Upper lobe of right lung (tissue), 1 donor: ENCODE measurements at places on chromosomes 2 and 18. TPM values are rescaled to one million over a fixed set of nuclear protein-coding genes. Genes with fewer than 3 reads are reported as not detected.

DNA sequence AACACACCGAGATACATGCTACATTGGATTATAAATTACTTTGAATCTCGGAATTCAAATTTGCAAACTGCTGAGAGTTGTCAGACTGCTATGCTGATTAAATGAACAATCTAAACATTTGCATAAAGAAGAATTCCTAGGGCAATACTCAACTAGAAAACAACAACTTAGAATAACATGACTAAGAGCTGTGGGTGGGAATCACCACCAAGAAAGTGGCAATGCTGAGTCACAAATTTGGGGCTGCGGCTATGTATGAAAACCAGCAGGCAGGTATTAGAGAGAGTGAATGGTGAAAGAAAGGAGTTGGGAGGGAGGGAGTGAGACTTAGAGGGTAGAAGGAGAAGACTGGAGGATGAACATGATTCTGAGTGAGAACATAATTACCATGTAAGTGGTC, 559.5 kb downstream of the PIK3C3 start:
- H3K4me1 ChIP-seq: no peaks in the 10 kb centered on the region
- no peak overlapping the region for H3K4me3 ChIP-seq
- no peaks in the 10 kb centered on the region for H3K36me3 ChIP-seq
- H3K27ac ChIP-seq: no peak overlapping the region
- no peak for DNase-seq
- H3K27me3 ChIP-seq: no peaks in the 10 kb centered on the region

- H3K27ac ChIP-seq: no peak overlapping the region
- H3K4me3 ChIP-seq: no peak overlapping the region
- no peaks in the 10 kb centered on the region for H3K36me3 ChIP-seq
- H3K4me1 ChIP-seq: no peaks in the 10 kb centered on the region
These were observed 32.9 kb downstream of the KCNE4 start for GRCh38 chr2:223084873-223085272.

GRCh38 chr18:63070767-63071502, 248.6 kb downstream of the BCL2 start:
- no peak overlapping the region for H3K27ac ChIP-seq
- peaks cover 5% of the 10 kb centered on the region for H3K4me1 ChIP-seq
- no peaks in the 10 kb centered on the region for H3K27me3 ChIP-seq
- no peaks in the 10 kb centered on the region for H3K36me3 ChIP-seq

DNA sequence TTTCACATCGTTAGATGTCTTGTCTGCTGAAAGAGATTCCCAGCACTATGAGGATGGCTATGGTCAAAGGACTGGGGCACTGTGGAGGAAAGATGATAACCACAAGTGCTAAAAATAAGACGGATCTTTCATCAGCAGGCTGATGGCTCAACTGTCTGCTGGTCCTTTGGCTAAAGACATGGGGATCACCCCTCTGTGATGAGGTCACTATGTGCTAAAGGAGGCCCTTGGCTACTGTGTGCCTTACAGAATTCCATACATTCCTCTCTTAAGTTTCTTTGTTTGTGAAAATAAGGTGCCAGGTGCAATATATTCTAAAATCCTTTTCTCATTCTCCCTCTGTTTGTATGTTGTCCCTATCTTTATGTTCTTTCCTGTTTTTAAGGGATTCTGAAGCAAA, 39.7 kb upstream of the LYPD6 start:
- H3K27me3 ChIP-seq: no peaks in the 10 kb centered on the region
- no peak overlapping the region for H3K4me3 ChIP-seq
- no peaks in the 10 kb centered on the region for H3K4me1 ChIP-seq
- H3K36me3 ChIP-seq: no peaks in the 10 kb centered on the region

- DNase-seq: no peak
- H3K4me3 ChIP-seq: no peak overlapping the region
- no peaks in the 10 kb centered on the region for H3K36me3 ChIP-seq
- H3K27ac ChIP-seq: no peak overlapping the region
These were observed 272.5 kb downstream of the ZNF407 start for GRCh38 chr18:74869904-74870863.

DNA sequence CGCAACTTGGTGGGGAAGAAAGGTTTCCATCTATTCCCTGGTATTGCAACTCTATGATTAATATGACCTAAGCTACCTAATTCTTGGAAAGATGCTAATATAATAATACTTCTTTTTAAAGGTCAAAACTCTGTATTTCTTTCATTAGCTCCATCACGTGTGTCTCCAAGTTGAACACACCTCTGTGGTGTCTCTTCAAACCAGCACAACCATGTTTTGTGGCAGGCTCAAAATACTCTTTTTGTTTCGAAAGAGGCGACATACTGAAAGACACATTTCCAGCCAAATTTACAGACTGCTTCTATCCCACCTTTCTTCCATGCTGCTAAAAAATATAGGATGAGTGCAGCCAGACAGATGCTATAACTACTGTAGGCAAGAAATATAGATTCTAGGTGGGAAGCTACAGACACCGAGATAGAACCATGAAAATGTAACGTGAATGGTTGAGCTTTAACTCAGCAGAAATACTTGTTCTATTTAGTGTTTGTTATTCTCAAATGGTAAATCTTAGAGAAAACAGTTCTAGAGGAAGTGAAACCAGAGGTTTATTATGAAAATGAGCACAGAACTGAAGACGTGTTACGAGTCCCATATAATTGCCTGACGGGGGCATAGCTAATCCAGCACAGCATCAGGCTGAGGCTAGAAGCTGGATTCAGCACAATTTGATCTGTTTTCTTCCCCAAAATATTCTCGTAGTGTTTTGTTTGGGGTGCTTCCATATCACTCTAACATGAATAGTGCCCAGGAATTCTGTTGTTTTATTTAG, 991.5 kb upstream of the FANCL start:
- H3K4me1 ChIP-seq: no peaks in the 10 kb centered on the region
- no peak for DNase-seq
- H3K27me3 ChIP-seq: no peaks in the 10 kb centered on the region
- H3K4me3 ChIP-seq: no peak overlapping the region
- H3K27ac ChIP-seq: no peak overlapping the region

CCDC141 gene
- 25.7 TPM for total RNA-seq

GRCh38 chr18:51236225-51236624, 38.7 kb upstream of the MEX3C start:
- no peak overlapping the region for H3K27ac ChIP-seq
- no peak overlapping the region for H3K4me3 ChIP-seq
- DNase-seq: no peak

VWA3B gene
- total RNA-seq: 0.17 TPM

- DNase-seq: no peak
- H3K36me3 ChIP-seq: no peaks in the 10 kb centered on the region
- H3K4me1 ChIP-seq: peaks cover under 1% of the 10 kb centered on the region
- H3K27me3 ChIP-seq: peaks cover 24% of the 10 kb centered on the region
- H3K4me3 ChIP-seq: no peak overlapping the region
- no peak overlapping the region for H3K27ac ChIP-seq
These were observed 6.1 kb downstream of the TMEM163 start for GRCh38 chr2:134712736-134713135.

LYG2 gene
- total RNA-seq: not detected

DNA sequence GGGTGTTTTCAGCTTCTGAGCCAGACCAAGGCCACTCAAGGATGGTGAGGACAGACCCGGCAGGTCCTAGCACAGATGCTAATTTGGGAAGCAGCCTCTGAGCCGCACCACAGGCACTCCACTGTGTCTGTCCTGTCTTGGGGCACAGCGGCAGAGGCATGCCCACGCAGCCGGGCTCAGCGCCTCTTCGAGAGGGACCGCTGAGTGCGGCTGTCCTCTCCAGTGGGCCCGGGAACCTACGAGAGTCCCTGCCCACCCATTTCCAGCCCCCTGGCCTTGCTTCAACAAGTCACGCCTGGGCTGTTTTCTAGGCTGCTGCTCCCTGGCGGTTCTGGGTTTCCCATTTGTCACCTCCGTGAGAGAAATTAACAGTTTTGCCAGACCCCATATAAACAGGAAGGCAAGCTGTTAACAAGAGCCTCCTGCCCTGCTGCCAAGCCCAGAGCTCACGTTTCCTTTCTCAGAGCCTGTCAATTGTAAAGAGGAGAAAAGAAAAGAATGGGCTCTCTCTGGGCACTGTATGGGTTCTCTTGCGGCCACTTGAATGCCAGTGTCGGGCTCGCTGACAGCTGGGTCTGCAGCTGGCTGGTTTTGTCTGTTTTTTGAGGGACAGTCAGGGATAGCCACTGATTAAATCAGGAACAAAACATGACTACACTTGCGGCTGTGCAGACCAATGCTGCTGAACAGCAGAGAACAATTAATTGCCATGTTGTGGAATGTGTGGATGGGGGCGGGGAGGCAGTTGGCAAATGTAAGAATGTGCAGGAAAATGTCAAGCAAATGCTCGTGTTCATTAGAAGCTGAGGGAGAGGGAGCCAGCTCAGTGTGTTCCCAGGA, 30.6 kb downstream of the TMEM17 start:
- no peaks in the 10 kb centered on the region for H3K27me3 ChIP-seq
- H3K4me3 ChIP-seq: peak overlapping the region; percentile 16
- DNase-seq: no peak
- peak overlapping the region; percentile 15 for H3K27ac ChIP-seq

DNAJC5G gene
- total RNA-seq: not detected

AOX1 gene
- total RNA-seq: 24.3 TPM

GRCh38 chr2:33782395-33783230, 183.5 kb upstream of the FAM98A start:
- no peaks in the 10 kb centered on the region for H3K4me1 ChIP-seq
- no peak overlapping the region for H3K27ac ChIP-seq
- no peaks in the 10 kb centered on the region for H3K36me3 ChIP-seq
- no peaks in the 10 kb centered on the region for H3K27me3 ChIP-seq
- DNase-seq: no peak
- no peak overlapping the region for H3K4me3 ChIP-seq

- no peak for DNase-seq
- H3K4me3 ChIP-seq: no peak overlapping the region
- H3K27ac ChIP-seq: no peak overlapping the region
These were observed 67.0 kb upstream of the OSR1 start for GRCh38 chr2:19425419-19425818.

DNA sequence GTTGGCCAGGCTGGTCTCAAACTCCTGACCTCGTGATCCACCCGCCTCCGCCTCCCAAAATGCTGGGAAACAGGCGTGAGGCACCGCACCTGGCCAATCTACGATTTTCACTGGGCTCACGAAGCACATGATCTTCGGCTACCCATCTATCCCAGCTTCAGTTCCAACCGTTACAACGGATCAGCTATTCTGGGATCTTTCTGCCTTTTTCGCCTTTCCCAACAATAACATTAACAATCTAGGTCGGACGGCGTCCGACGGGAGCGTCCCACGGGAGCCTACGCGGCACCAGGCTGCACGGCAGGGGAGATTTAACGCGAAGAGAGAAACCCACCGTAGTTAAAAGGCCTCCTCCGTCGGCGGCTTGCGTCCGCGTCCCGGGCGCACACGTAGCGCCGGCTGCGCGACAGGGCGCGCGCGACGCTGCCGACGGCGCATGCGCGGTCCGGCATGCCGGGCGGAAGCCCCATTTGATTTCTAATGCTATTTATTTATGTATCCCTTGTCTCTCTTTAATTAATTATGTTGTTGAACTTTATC, at the start of gene MSL3B:
Gene MSL3B, minus strand, starts transcription at position 394 of the 540 bp plus-strand sequence.
- no peaks in the 10 kb centered on the region for H3K4me1 ChIP-seq
- peaks cover 4% of the 10 kb centered on the region for H3K27me3 ChIP-seq
- H3K4me3 ChIP-seq: peak within 1 kb of the TSS; percentile 55
- no peaks in the 10 kb centered on the region for H3K36me3 ChIP-seq
- DNase-seq: peak; percentile 75

GRCh38 chr2:38886063-38886462, 3.6 kb upstream of the ARHGEF33 start:
- no peak for DNase-seq
- no peak overlapping the region for H3K4me3 ChIP-seq
- H3K27ac ChIP-seq: no peak overlapping the region
- H3K27me3 ChIP-seq: no peaks in the 10 kb centered on the region
- H3K36me3 ChIP-seq: peaks cover 12% of the 10 kb centered on the region

DNAH7 gene
- total RNA-seq: 0.98 TPM

GRCh38 chr2:128474036-128474955, 155.6 kb upstream of the HS6ST1 start:
- no peak overlapping the region for H3K4me3 ChIP-seq
- no peaks in the 10 kb centered on the region for H3K36me3 ChIP-seq
- H3K27ac ChIP-seq: no peak overlapping the region
- peaks cover 12% of the 10 kb centered on the region for H3K4me1 ChIP-seq

DNA sequence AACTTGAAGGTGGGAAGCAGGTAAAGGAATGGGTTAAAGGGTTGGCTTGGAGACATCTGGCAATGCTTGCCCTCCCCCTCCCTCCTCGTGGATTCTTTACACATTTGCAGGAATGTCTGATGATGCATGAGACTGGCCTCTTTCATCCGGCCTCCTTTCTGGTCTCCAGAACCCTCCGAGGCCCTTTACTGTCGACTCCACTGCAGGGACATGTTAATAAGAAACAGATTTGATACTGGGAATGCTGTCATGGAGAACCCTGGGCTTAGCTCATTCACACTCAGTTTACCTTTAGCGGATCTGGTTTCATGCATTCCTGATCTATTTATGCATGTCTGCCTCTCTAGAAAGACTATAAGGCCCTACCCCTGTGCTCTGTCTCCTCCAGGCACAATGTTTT, 238.7 kb downstream of the TGIF1 start:
- no peaks in the 10 kb centered on the region for H3K36me3 ChIP-seq
- H3K4me3 ChIP-seq: no peak overlapping the region
- no peak for DNase-seq
- no peaks in the 10 kb centered on the region for H3K27me3 ChIP-seq
- no peak overlapping the region for H3K27ac ChIP-seq

LIMS1 gene
- 97.6 TPM for total RNA-seq

GDF7 gene
- total RNA-seq: 0.72 TPM

GRCh38 chr2:134796373-134796772, 42.0 kb upstream of the ACMSD start:
- H3K27ac ChIP-seq: no peak overlapping the region
- H3K36me3 ChIP-seq: no peaks in the 10 kb centered on the region
- no peaks in the 10 kb centered on the region for H3K27me3 ChIP-seq
- no peak for DNase-seq
- no peaks in the 10 kb centered on the region for H3K4me1 ChIP-seq
- H3K4me3 ChIP-seq: no peak overlapping the region

C2orf66 gene
- total RNA-seq: 0.38 TPM

GRCh38 chr2:212005085-212005671, 533.4 kb downstream of the ERBB4 start:
- no peak overlapping the region for H3K27ac ChIP-seq
- no peaks in the 10 kb centered on the region for H3K4me1 ChIP-seq
- no peaks in the 10 kb centered on the region for H3K27me3 ChIP-seq
- peak; percentile 61 for DNase-seq
- H3K36me3 ChIP-seq: no peaks in the 10 kb centered on the region
